B cell (primary cell): ENCODE measurements at places on chromosomes 2 and 18.

GRCh38 chr2:239355139-239355538 lies 45.7 kb downstream of the HDAC4 start:
- DNase-seq = no peak

- no peak for DNase-seq
Observed at GRCh38 chr2:164109006-164109405, 373.2 kb upstream of the FIGN start.

DNA sequence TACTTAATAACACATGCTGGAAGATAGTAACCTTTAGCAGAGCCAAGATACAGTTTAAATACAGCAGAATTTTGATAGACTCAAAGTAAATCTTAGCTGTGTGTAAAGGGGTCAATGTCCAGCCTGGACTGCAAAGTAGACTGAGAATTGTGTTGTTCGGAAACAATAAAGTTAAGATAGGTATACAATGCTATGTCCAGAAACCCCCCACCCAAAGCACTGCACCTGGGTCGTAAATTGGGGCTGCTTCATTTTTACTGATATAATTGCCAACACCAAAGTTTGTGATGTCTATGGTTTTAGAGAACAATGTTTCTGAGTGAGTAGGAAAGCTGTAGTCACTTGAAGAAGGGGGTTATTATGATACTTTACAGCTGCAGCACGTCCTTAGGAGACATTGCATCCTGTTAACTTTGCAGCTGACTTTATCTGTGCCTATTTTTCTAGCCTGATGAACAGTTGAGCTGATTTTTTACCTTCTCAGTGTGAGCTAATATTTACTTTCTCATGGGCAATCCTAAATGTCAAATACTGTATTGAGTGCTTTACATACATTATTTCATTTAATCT lies 4.3 kb upstream of the NCOA1 start:
- no peak for DNase-seq

DNA sequence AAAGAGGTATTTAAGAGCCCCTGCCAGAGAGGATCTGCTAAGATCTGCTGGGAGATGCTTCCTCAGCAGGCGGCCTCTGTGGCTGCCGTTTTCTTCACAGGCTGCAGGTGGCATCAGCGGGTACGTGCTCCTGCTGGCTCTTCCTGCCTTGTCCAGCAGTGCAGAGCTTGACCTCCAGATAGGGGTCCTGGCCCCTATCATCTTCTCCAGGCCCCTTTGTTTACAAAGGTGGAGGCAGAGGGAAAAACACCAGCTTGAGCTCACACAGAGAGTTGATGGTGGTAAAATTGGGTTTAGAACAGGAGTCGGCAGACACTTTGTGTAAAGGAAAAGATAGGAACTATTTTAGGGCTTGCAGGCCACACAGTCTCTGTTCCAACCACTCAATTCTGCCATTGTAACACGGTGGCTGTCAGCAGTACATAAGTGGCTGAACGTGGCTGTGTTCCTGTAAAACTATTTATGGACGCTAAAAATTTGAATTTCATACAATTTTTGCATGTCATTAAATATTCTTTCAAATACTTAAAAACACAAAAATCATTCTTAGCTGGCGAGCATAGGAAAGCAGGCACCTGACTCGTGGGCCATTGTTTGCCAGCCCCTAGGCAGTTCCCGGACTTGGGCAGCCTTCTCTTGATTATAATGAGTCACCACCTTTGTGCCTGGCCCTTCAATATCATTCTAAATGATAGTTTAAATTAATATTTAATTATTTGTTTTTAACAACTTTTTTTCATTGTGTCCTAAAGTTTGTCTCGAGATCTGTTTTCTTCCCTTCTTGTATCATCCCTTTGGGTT lies 98.2 kb upstream of the B3GNT7 start:
- peak; percentile 68 for DNase-seq

DNA sequence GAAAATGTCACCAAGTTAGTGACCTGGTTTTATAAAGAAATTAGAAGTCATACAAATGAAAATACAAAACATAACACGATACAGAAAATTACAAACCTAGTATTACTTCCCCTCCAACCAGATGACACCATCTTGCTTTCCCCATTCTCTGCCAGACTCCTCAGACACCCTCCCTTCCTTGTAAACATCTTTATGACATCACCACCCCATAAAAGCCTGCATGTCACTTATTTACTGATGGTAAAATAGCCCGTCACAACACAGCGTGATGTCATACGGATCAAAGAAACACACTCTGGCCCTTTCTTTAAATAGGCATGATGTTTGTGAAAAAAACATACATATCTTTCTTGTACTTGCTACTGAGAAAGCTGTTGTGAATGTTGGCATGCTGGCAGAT lies 254.8 kb upstream of the SOX11 start:
- no peak for DNase-seq

DNA sequence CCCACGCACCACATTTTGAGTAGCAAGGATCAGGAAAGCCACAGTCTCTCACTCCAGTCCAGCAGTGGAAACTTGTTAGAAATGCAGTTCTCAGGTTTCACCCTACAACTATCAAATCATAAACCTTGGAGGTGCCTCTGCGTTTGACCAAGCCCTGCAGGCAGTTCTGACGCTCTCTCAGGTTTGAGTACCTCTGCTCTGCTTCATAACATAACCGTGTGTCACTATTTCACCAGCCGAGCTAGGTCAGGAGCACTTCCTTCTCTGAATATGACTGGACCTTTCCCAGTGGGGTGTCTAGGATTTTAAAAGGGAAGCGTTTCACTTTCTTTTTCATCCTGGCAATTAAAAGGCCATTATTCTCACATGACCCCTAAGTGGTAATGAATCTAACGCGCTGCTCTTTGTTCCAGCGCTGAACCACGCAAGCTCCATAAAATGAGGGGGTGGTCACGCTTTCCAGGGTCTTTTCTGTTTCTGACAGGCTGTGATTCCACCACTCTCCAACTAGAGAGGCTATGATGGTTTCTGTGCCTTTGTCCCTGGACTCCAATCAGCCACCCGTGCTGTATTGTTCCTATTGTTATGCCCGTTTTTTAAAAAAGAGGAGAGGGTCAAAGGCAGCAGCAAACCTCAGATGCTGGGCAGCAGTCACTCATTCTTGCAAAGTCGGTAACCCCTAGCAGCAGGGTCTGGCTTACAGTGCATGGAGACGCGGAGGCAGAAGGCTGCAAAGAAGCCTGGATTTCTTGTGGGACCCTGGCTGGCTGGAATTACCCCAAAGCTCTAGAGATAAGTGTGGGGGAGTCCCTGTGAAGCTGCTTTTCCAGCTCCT lies 75.2 kb upstream of the CTNNA2 start:
- DNase-seq = no peak

- no peak for DNase-seq
Observed at GRCh38 chr2:62118160-62118559, 77.8 kb upstream of the B3GNT2 start.

DNA sequence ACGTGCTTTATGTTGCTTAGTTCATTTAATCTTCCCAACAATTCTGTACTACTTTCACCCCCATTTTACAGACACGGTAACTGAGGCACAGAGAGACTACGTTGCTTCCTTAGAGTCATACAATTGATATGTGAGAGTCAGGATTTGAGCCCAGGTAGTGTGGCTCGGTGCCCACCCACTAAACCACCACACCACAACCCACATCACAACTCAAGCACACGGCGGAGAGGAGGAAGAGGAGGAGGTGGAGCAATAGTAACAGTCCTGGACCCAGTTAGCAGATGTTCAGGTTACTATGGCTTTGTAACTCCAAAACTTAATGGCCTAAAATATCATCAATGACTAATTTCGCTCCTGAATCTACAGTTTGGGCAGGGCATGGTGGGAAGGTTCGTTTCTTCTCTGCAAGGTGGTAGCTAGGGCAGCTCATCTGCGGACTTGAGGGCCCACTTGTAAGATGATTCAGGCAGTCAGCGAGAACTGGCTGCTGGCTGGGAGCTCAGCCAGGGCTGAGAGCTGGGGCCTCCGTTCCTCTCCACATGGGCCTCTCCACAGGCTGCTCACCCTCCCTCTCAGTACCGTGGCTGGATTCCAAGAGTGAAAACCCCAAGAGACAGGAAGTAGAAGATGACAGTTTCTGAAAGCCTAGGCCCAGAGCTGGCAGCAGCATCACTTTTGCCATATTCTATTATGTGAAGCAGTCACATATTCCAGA lies 167.1 kb downstream of the ZFP36L2 start:
- no peak for DNase-seq

DNA sequence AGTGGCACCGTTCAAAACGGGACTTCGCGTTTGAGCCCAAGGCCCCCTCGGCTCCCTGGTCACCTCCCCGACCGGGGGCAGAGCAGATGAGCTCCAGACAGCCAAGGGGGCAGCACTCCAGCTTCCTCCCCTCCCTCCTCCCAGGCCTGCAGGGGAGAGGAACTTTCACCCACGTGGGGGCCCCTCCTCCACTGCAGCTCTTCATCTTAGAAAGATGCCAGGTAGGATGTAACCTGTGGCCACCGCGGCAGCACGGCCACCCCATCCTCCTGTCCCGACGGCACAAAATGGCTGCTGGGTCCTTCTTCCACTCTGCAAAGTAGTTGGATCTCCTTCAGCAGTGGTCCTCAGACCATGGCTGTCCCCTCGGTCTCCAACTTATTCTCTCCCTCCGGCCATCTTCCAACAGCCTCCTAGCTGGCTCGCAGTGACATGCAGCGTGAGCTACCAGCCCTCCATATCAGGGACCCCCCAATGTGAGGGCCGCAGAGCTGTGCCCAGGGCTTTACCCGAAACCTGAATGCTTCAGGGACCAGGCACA lies 94.5 kb upstream of the ID2 start:
- no peak for DNase-seq

DNA sequence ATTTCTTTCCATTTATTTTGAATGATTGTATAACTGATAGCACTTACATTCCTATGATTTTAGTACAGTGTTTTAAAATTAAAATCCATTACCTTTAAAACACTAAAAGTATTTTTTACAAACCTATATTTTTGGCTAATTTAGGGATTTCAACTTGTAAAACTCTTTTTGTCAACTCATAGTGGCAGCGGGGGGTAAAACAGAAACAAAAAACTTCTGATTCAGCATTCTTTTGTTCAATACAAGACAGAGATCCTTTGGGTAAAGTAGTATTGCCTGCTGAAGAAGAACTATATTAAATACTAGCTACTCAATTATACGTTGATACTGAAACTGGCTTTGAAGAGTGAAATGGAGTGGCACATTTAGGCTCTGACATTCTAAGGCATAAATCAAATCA lies 437.4 kb upstream of the CDH19 start:
- no peak for DNase-seq

- no peak for DNase-seq
Observed at GRCh38 chr18:68147728-68148127, 567.2 kb downstream of the TMX3 start.

DNA sequence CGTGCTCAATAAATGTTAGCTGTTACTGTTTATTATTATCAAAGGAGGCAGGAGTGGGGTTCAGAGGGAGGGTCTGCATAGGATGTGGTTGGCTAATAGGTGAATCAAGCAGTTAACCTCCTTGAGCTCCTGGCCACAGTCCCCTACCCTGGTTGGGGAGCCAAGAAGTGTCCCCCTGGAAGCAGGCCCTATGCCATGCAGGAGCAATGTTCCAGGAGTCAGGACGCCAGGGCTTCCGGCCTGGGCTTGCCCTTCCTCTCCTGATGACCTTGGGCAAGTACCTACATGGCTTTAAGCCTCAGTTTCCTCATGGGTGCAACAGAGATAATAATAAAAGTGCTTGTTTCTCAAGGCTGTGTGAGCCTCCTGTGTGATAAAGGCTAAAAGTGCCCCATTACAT lies 84.9 kb downstream of the DYSF start:
- no peak for DNase-seq

- DNase-seq = no peak
Observed at GRCh38 chr2:183179156-183179555, 54.9 kb downstream of the NUP35 start.

- DNase-seq = no peak
Observed at GRCh38 chr18:51765606-51766360, 568.3 kb upstream of the MEX3C start.

- no peak for DNase-seq
Observed at GRCh38 chr2:74893332-74893731, 59.4 kb downstream of the HK2 start.

DNA sequence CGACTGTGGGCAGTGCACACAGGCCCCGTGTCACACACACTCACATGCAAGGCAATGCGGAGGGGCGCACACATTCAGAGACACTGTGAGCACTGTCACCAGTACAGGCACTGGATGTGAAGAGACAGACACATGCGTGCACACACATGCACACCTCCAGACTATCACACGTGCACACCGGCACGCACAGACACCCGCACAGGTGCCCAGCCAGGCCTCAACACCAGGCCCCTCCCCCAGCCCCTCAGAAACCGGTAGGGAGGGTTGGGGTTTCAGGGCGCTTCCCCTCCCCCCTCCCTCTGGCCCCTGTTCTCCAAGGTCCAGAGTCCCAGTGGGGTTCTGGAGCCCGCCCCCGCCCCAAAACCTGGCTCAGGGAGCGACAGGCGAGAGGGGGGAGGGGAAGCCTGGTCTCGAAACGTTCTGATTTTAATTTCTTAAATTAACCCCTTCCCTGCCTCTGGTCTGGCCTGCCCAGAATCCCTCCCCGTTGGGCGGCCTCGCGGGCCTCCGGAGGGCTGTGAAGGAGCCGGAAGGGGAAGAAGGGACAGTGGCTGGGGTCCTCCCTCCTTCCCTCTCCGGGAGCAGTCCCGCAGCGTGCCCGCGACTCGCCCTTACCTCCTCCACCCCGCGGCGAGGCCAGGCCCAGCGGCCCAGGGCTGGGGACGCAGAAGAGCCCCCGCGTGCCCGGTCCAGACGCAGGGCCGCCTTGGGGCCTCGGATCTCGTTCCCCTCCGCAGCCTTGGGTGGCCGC lies 558 bp downstream of the FBXO41 start:
- peak; percentile 43 for DNase-seq

DNA sequence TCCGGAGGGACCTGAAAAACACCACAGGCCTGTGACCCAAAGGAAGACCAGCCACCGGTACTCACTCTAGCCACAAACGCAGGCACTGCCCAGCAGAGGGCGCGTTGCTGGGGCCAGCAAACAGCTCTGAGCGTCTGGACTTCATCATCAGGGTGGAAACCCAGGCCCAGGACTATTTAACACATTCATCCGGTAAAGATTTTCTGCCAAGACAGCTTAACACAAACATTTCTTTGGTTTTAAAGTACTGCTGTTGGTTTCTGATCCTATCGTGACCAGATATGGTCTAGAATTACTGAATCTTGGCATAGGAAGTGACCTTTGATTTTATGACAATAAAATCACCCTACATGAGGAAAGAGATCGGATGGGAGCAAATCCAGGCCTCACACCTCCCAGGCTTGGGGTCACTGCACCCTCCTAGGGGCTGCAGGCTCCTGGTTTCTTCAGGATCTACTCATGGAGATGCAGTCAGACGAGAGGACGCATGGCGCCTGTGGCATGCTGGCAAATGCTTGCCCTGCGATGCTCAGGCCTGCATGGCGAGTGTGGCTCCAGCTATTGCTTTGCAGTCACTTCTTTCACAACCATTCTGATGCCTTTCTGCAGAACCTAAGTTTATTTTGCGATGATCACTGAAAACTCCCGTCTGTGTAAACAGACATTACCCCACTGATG lies 130.4 kb downstream of the COL4A4 start:
- peak; percentile 13 for DNase-seq

DNA sequence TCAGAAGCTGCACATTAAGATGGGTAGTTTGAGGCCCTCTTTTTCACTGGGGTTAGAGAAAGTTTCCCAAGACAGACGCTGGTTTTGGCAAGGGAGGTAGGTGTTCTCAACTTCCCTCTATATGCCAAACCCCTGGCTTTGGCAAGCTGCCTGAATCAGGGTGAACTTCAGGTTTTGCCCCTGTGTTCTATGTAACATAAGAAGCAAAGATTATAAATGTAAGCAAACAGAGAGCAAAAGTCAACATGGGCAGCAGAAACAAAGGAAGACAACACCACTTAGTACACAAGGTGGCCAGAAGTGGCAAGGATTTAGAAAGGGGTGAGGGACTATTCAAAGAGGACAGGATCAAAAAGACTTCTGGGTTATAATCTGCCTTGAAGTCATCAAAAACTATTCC lies 70.5 kb upstream of the TFCP2L1 start:
- no peak for DNase-seq
